ENCODE measurements at places on chromosomes 7 and 10. TPM values are rescaled to one million over a fixed set of nuclear protein-coding genes. Genes with fewer than 3 reads are reported as not detected.

- no peak for DNase-seq
These were observed 11.1 kb downstream of the PKD1L1 start for GRCh38 chr7:47937065-47937687.

- no peak for DNase-seq
These were observed 27.0 kb upstream of the TMEM26 start for GRCh38 chr10:61480208-61480607.

GRCh38 chr10:12716042-12716441, 285.5 kb downstream of the CCDC3 start:
- no peak for DNase-seq

The PLEKHS1 gene
- total RNA-seq, result not detected

GRCh38 chr7:12764458-12764891, 77.0 kb downstream of the ARL4A start:
- DNase-seq, result no peak

DNA sequence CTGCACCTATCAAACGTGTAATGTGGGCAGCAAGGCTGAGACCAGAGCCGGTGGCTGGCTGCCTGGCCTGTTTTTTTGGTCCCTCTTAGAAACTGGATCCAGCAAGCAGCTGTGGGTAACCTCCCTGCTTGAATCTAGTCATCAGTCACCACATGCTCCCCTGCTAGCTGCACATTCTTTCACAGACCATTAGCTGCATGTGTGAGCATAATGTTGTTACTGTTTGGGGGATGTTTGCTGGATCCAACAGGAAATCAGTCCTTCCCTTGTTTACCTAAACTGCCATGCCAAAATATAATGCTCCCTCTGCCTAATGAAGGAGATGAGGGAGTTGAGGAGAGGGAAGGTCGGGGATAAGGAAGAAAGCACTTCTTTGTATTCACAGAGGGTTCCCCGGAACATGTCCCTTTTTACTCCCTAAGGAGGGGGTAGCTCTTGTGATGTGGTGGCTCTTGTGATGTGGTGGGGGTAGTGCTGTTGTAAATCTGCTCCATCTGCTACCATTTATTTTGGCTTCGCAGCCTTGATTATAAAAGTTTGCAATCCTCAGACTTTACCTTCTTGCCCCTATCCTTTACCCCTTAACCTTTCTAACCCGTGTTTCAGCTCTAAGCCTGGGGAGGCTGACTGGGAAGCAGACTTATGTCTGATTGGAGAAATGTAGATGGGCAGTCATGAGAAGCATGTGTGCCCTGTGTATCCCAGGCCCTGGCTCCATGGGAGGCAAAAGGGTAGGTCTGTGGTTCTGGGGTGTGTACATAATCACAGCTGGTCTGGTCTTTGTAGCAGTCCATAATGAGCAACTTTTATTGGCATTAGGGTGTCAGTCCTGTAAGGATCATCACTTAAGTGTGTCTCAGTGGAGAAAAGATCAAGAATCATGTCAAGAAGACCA, 20.8 kb downstream of the LOXL4 start:
- no peak for DNase-seq

The OR2A5 gene
- not detected for total RNA-seq

GRCh38 chr10:118767297-118768040, 12.7 kb upstream of the CACUL1 start:
- no peak for DNase-seq

The CPVL gene
- 7.4 TPM for total RNA-seq

- no peak for DNase-seq
These were observed 21.2 kb downstream of the CEP41 start for GRCh38 chr7:130419658-130420057.

The SYT15 gene
- 0.91 TPM for total RNA-seq

GRCh38 chr10:127863231-127863825, 29.4 kb downstream of the CLRN3 start:
- DNase-seq, result no peak

GRCh38 chr10:24642921-24643678, 80.6 kb downstream of the ARHGAP21 start:
- no peak for DNase-seq

The NPY4R2 gene
- not detected for total RNA-seq

GRCh38 chr7:108653526-108653925, 83.9 kb downstream of the DNAJB9 start:
- DNase-seq, result no peak

The SCIN gene
- total RNA-seq, result 38.4 TPM

GRCh38 chr10:133401981-133402725, 8.2 kb downstream of the MTG1 start:
- no peak for DNase-seq

- DNase-seq, result no peak
These were observed 115.6 kb upstream of the SHH start for GRCh38 chr7:155927905-155928304.

The OPN1SW gene
- not detected for total RNA-seq

All from esophagus squamous epithelium (tissue), 5 donors.